Liver (tissue), 10 donors: ENCODE measurements at places on chromosomes 7 and 10. TPM values are rescaled to one million over a fixed set of nuclear protein-coding genes. Genes with fewer than 3 reads are reported as not detected.

Gene OIT3
- polyA plus RNA-seq: 84.8 TPM

DNA sequence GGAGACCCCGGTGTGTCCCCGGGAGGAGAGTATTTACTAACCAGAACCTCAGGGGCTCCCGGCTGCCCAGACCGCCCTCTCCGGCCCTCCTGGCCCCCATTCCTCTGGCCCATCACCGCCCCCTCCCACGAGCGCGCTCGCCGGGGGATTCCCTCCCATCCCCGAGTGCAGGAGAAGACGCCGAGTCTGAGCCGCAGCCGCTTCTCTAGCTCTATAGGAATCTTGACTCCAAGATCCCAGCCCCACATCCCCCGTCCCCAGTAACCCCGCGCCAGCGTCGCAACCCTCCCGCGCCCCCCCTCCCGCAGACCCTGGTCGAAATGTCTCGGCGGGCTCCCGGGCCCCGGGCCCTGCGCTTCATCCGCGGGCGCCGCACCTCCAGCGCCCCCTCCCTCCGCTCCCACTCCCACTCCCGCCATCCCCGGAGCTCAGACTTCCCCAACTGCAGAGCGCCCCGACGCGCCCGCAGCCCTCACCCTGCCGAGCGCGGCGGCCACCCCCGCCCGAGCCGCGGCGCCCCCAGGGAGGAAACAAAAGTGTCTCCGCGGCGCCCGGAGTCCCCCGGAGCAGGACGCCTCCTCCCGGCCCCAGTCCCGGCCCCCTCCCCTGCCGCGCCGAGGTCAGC, 541 bp downstream of the ELMO1 start:
- DNase-seq: no peak

Gene UCN3
- polyA plus RNA-seq: not detected

GRCh38 chr7:80916770-80917741, 1.8 kb downstream of the SEMA3C start:
- no peak for DNase-seq

Gene NPSR1
- not detected for polyA plus RNA-seq

Gene UTF1
- not detected for polyA plus RNA-seq

- no peak for DNase-seq
These were observed 17.8 kb downstream of the AGMO start for GRCh38 chr7:15544050-15544449.

Gene ZNF503
- polyA plus RNA-seq: 5.2 TPM
